ENCODE measurements at places on chromosomes 3 and 15. TPM values are rescaled to one million over a fixed set of nuclear protein-coding genes. Genes with fewer than 3 reads are reported as not detected.
A peak's percentile ranks its signal among the peaks of the same experiment; 100 is the strongest.

- no peak for DNase-seq
These were observed 75.4 kb upstream of the POMGNT2 start for GRCh38 chr3:43181202-43181821.

GRCh38 chr3:124768812-124769211, 38.6 kb downstream of the UMPS start:
- no peak for DNase-seq

DNA sequence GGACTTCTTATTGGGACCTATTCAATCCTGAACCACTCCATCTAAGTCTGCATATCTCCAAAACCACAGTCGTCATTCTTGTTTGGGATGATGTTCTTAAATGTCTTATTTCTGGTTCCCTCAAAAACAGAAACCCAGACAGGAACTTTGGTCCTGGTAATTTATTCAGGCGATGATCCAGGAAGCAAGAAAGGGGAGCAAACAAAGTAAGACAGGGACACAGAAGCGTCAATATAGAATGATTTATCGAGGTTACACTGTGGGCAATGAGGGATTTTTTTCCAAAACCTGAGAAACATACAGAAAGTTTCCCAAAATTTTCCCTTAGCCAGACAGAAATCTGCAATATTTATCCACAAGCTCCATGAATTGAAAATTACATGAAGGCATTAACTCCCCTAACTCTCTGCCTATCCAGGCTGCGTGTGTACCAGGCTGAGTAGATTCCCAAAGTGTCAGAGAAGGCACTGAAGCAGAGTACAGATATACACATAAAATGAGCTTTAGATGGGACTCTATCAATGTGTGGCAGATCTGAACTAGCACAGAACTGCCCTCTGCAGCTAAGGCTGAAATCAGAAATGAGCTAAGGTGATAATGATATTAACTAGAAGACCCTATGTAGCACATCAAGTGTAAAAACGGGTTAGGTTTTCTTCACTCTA, 43.2 kb downstream of the TP63 start:
- no peak for DNase-seq

DNA sequence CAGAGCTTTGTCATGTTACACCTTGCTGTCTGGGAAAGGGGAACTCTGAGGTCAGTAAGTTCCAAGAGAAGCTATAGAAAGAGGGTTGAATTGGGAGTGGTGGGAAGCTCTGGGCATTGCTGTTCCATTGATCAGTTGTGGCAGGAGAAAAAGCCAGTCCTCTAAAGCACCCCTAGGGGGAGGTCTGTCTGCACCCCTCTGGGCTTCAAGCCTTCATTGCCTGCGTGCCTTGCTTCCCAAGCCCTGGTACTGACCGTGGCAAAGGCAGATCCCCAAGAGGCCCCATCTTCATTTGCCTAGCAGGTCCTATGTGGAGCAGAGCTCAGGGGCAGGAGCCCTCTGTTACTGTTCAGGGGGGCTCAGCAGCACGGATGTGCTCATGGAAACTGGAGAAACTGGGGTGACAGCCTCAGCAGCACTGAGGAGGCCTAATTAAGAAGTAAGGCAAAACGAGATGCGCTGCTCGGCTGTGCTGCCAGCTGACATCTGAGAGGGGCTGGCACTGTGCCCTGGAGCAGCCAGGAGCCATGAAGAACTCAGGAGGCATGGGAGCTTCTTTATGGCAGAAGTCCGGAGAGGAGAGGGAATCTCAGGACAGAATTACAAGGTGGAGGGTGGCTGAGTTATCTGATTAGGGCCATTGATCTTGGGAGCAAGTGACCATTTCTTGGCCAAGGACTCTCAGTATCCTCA, 270.9 kb downstream of the RPLP1 start:
- peak; percentile 27 for DNase-seq

DNA sequence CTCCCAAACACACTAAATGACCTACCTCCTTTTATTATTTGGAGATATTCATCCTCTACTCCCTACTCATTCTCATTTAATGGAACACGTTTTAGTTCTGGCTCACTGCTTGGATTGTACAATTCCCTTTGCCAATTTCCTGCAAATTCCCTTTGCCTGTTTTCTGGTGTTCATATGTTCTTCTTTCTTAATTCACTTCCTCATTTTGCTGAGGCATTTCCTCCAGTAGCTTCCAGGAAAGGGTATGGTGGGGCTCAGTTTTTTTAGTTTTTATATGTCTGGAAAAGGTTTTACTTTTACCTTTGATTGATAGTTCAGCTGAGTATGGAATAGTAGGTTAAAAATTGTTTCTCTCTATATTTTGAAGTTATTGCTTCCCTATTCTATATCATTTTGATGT, 143.6 kb upstream of the GOLIM4 start:
- no peak for DNase-seq

Gene PPARG
- total RNA-seq: 72.8 TPM

Measured in skin of body (tissue), 3 donors.